ENCODE measurements at places on chromosomes 6 and 20.
A peak's percentile ranks its signal among the peaks of the same experiment; 100 is the strongest.

GRCh38 chr20:44720621-44720996 is 5.4 kb downstream of the CCN5 start:
- no peak for DNase-seq

DNA sequence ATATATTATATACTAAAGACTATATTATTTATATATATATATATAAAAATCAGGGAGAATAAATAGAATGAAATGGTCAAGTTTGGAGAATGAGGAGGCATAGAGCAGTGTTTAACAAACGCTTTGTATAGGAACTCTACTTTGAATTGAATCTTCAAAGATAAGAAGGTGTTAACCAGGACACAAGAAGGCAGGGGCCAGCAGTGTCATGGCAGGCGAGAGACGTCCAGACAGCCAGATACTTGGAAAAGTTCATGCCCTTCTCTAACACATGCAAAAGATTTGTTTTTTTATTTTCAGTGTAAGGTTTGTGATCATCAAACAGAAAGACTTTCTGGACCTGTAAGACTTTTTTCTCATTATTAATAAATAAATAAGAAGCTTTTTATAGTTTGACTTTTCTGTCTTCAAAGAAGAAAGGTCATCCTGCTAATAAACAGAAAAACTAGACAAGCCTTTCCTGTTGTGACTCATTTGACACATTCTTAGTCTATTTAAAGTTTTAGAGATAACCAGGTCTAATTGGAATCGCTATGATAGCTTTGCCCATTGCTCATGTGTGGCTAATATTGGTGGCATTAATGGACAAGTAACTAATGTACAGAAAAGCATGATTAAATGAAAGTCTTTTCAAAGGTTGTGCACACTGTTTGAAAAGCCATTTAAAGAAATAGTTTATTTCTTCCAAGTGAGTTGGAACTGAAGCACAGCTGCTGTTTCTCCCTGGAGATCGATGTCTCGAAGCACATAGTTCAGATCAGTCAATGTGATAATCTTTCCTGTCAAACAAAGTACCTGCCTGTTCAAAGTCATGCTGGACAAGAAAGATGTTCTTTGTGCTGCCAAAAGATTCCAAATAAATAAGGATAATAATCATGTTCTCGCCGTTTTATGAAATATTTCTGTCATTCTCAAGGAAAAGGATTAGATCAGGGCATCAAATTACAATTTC is 420.4 kb upstream of the OPRM1 start:
- DNase-seq, result peak; percentile 4

GRCh38 chr20:58053391-58054055 is 174.9 kb downstream of the ANKRD60 start:
- no peak for DNase-seq

GRCh38 chr20:36547186-36548005 is 6.1 kb downstream of the MYL9 start:
- DNase-seq, result no peak

- no peak for DNase-seq
Observed at GRCh38 chr20:24289737-24290481, 179.5 kb upstream of the SYNDIG1 start.

GRCh38 chr20:48202334-48203113 is 417.2 kb upstream of the SULF2 start:
- DNase-seq, result no peak

GRCh38 chr6:70973604-70974003 is 16.7 kb upstream of the B3GAT2 start:
- DNase-seq, result no peak

DNA sequence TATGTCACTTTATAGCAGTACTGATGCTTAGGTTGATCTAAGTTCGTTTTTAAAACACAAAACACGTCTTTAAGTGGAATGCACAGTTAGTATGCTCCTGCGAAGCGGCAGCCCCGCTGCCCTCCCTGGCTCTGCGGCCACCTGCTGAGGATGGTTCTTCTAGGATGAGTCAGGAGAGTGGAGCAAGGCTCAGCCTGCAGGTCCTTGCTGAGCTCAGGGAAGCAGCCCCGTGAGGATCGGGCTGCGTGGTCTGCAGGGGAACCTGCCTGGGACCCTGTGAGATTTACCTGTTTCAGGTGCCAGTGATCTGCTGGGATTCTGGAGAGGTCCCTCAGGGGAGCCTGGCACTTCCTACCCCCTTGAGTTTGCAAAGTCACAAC is 57.5 kb downstream of the SYNJ2 start:
- DNase-seq, result no peak

DNA sequence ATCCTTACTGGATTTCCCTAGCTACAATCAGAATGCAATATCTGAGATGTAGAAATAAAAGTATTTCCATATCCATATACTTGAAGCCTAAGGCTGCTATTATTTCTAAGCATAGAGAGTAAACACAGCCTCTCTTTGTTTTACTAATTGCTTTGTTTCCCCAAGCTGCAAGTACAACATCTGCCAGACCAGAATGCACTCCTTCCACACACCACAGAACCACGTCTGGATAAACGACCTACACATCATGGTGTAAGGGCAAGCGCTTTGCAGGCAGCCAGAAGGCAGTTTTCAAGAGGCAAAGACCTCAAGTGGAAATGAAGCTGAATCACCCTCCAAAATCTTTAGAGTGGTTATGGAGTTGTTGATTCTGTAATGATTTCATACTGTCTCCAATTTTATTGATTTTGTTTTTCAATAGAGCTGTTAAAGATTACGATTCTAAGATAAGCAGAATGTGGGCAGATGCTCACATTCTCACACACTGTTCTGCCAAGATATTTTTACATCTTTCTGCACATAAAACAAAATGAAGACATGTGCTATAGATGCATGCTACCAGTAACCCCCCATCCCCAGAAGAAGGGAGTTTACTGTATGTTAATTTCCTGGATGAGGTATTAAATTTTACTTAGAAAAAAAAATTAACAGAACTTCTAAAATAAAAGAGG is 88.8 kb downstream of the THEMIS start:
- DNase-seq, result peak; percentile 2

GRCh38 chr20:46093531-46093930 is 3.8 kb upstream of the NCOA5 start:
- DNase-seq, result no peak

- no peak for DNase-seq
Observed at GRCh38 chr6:10951675-10952282, 64.9 kb downstream of the SYCP2L start.

GRCh38 chr6:77339926-77340325 is 123.4 kb downstream of the HTR1B start:
- DNase-seq, result no peak

DNA sequence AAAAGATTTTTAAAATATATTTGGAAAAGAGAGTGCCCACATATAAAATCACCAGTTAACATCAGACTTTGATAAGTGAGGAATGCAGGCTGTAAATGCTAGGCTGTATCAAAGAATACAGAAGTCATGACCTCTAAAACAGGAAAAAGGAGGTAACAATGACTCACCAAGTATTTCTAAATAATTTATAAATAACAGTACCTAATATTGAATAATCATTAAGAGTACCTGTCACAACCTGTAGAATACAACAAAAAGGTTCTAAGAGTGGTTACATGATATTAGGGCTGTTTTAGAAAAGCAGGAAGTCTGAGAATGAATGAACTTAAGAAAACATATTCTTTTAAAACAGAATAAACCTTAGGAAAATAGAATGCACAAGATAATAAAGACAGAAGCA is 173.1 kb upstream of the CST7 start:
- DNase-seq, result no peak

All from foreskin melanocyte (primary cell).